ENCODE measurements at places on chromosomes 2 and 18.

DNA sequence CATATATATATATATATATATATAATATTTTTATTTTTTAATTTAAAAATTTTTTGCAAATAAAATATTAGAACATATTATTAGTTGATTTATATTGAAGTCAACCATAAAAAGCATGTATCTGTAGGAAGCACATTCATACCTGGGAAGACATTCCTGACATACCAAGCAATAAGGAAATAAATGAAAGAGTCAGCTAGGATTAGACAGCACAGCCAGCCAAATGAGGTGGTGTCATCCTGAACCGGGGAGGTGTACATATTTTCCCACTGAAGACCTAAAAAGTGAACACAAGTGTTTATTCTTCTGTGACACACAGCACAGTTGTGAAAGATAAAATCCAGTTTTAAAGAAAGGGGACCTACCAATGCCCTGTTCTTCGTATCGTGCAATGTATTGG, 149.2 kb downstream of the ABCA12 start:
- no peak for DNase-seq

DNA sequence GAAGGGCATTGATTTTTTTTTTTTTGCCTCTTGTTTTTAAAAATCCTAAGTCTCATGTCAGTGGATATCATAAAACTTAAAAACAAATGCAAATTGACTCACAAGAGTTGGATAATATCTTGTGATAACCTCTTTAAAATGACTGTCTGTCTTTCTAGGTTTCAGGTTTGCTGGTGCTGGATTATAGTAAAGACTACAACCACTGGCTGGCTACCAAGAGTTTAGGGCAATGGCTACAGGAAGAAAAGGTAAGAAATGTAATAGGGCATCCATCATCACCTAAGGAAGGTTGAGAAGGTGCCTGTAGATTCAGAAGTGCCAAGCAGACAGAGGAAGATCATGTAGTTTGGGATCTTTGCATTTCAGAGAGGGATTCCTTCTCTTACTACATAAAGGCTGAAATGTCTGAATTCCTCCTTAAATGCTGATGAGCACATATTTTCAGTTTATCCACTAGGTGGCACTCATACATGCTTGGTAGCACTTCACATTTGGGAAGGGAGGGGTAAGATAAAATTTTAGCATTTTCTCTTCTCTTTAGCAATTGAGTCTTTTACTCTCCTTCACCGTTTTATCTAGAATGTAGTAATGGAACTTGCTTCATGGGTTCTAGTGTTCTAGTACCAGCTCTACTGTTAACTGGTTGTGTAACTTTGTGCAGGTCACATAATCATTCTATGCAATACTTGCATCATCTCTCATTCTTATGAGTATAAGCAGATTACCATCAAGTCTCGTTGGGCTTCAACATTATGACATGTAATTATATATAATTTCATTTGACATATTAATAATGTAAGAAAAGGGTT, 21.1 kb downstream of the CPS1 start:
- DNase-seq, result no peak

- DNase-seq, result no peak
These were observed 279.8 kb upstream of the FANCL start for GRCh38 chr2:58520903-58521302.

DNA sequence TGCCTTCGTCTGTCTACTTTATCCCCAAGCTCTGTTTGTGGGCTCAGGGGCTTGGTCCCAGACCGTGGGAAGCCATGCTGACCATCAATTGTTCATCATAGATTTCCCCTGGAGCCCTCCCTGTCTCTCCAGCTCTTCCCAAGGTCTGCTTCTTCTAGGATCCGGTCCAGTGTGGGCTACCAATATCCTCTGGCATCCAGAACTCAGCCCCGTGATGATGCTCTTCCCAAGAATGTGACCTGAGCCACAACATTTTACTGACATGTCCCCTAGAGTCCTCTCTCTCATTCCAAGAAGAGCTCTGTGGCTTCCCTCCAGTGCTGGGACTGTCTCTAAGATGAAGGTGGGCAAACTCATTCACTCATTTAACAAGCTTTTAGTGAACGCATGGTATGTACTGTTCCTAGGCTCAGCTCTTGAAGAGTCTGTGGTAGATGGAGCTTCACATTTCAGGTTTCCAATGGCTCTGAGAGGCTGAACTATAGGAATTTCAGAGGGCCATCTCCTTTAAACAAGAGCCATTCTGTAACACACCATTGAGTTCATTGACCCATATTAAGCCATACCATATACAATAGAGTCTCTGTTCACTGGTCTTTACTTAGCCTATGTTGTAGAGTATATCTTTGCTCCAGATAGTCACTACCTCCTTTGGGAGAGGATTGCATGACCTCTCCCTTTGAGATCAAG, 142.0 kb upstream of the APCDD1 start:
- no peak for DNase-seq

DNA sequence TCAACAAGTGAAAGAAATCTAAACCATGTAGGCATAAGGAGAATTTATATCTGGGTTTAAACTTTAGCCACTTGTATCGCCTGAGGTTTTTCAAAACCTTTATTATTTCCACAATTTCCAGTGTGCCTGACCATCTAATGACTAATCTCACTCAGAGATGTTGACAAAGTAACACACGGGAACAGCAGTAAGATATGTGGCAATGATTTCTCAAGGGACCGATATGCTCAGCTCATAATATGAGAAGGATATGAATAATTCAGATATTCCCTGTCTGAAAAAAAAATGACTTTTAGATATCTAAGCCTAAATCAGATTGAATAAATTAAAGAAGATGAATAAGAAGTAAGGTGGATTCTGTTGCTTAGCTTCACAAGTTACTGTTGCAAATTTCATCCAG, 43.5 kb downstream of the TMEM163 start:
- DNase-seq, result no peak

GRCh38 chr2:100581277-100581612, 18.5 kb downstream of the PDCL3 start:
- no peak for DNase-seq

- DNase-seq, result no peak
These were observed 107.8 kb downstream of the NDUFA10 start for GRCh38 chr2:239917125-239917956.

GRCh38 chr2:3498783-3499394, 20.4 kb downstream of the ADI1 start:
- no peak for DNase-seq

DNA sequence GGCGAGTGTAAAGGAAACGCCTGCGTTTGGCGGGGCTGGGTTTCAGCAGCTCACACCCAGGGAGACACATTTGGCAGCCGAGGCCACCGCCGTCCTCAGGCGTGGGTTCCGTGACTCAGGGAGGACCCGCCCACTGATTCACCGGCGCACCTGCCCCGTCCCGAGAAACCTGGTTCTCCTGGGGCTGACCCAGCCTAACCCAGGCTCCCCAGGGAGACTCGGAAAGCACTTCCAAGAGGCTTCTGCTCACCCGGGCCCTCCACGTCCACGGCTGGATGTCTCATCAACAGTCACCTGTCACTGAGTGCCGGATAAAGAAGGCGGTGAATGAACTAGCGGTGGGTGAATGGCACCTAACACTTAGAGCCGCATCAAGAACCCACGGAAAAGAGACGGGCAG, 126.4 kb upstream of the CTDP1 start:
- no peak for DNase-seq

DNA sequence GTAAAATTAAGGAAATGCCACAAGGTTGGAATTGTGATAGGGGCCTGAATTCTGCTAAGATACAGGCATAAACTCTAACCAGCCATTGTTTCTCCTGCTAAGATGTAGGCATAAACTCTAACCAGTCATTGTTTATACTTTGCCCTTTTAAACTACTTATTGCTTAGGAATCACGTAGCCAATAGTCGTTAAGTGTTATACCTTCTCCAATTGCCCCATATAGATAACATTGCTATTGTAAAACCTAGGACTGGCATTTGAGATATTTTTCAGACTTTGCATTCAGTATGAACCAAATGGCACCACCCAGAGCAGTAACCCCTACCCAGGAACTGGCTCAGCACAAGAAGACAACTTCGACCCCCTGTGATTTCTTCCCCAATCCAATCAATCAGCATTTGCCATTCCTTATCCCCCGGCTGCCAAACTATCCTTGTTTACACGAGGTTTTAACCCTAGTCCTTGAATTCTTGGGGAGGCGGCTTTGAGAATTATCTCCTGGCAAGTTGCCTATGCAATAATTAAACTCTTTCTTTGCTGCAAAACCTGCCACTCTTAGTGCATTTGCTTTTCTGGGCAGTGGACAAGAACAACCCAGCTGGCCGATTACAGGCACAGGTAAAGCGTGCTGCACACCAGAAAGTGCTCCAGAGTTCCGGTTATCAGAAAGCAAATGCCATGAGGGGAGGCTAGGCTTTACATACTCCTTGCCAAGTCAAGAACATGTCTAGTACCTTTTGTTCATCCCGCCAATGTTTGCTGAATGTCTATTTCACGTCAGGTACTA, 167.6 kb downstream of the LAMA1 start:
- no peak for DNase-seq

GRCh38 chr2:218221000-218221399, 4.0 kb downstream of the ARPC2 start:
- no peak for DNase-seq

DNA sequence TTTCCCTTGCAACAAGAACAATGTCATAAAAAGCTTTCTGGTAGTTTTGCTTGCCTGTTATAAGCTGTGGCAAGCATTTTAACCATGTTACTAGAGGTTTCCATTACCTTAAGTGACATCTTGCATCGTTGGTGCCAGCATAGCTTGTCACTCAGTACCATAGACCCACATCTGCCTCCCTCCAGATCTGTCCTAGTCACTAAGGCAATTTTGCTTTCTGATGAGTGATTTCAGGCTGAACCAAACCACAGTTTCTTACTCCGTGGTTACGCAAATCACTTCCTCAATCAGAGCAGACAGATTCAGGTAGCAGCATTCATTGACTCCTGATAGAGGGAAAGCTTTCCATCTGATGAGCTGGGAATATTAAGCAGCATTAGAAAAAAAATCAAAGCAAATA, 1057.5 kb upstream of the FAM98A start:
- no peak for DNase-seq

- no peak for DNase-seq
These were observed 6.2 kb downstream of the DAW1 start for GRCh38 chr2:227877421-227878310.

DNA sequence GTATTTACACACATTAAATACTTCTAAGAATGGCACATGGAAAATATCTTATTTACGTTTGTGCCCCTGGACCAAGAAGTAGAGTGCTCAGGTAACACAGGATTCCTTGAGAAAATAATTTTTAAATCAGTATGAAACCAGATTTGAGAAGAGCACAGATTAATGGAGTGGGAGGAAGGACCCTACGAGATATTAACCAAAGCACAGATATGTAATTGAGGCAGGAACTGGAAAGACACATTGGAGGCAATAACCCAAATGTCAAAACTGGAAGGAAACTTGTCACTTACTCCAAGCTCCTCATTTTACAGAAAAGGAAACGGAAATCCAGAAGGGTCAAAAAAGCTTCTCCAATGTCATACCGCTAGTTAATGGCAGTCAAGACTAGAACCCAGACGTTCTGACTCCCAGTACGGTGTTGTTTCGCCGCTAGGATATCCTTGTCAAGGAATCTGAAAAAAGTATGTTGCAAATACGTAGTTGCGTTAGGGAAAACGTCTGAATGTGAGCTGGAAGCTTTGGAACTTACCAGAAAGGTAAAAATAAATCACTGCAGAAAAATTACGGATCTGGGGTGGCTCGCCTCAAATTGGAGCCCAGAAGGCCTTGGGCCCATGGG, 634 bp downstream of the MTIF2 start:
- DNase-seq, result no peak

DNA sequence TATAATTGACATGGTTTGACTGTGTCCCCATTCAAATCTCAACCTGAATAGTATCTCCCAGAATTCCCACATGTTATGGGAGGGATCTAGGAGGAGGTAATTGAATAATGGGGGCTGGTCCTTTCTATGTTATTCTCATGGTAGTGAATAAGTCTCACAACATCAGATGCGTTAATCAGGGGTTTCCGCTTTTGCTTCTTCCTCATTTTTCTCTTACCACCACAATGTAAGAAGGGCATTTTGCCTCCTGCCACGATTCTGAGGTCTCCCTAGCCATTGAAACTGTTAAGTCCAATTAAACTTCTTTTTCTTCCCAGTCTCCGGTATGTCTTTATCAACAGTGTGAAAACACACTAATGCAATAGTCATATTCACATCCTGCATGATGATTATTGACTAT, 1073.3 kb upstream of the CDH2 start:
- no peak for DNase-seq

DNA sequence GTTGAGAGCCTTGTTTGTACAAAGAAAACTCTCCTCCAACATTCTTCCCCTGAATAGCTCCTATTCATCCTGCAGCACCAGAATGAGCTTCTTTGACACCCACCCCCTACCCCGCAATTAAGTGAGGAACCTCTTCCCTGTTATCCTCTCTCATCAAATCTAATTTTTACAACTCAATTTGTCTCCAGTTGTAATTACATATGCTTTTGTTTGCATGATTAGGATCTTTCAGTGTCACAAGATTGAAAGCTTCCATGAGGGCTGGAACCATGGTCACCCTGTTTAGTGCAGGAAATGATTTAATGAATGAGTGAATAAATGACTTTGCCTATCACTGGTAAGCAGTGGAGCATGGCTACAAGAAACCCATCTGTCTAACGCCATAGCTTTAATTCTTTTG, 334.6 kb upstream of the KLHL29 start:
- no peak for DNase-seq

GRCh38 chr18:46920653-46921052, 3.3 kb downstream of the KATNAL2 start:
- no peak for DNase-seq

- no peak for DNase-seq
These were observed 408.5 kb downstream of the ZEB2 start for GRCh38 chr2:144111437-144111836.

GRCh38 chr2:127388423-127389164, 819 bp upstream of the MAP3K2 start:
- DNase-seq, result no peak

- no peak for DNase-seq
These were observed 73.8 kb downstream of the KCNG2 start for GRCh38 chr18:79871481-79872091.

- DNase-seq, result no peak
These were observed 6.6 kb upstream of the NCK2 start for GRCh38 chr2:105737980-105738657.

- no peak for DNase-seq
These were observed 8.2 kb upstream of the PEX13 start for GRCh38 chr2:61009355-61009754.

DNA sequence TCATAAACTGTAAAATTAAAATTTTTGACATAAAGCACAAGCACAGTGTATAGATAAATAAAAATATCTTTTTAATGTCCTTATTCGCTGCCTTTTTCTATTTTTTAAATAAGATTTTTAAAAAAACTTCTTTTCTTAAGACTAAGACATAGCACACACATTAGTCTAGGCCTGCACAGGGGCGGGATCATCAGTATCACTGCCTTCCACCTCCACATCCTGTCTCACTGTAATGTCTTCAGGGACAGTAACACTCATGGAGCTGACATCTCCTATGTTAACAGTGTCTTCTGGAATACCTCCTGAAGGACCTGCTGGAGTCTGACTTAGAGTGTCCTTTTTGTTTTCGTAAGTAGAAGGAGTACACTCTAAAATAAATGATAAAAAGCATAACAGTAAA, 33.0 kb downstream of the VAPA start:
- no peak for DNase-seq
